ENCODE measurements at places on chromosomes 3 and 15. TPM values are rescaled to one million over a fixed set of nuclear protein-coding genes. Genes with fewer than 3 reads are reported as not detected.

AGBL1 gene
- total RNA-seq: not detected

AMOTL2 gene
- 63.0 TPM for total RNA-seq

DNA sequence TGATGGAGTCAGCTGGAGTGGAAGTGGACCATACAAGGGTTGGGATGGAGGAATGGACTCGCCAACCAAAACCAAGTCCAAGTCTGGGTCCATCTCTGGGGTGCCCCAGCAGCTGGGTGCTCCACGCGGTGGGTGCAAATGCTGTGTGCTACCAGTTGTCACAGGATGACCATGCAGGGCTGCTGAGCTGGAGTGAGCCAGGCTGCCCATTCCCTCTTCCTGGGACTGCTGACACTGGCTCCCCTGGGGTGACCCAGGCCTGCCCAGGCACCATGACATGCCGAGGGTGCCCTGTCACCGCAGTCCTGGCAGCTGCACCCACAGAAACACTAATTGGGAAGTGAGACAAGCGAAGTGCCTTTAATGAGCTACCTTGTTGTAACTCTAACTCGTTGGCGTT, 140.2 kb downstream of the TPRA1 start:
- no peak for DNase-seq

DNA sequence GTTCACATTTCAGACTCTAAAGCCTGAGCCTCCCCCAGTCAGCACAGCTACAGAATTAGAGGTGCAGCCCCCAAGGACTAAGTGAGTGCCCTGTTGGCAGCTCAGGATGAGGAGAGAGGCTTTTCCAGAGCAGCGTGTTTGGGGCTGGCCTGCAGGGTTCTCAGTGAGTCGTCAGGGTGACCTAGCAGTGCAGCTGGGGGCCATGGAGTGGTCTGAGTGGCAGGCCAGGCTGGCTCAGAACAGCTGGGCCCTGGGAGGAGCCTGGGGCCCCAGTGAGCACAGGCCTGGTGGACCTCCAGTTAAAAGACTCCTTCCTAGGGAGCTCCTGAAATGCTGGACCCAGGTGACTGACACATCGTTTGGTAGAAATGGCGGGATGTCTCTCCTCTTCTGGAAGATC, 108.3 kb downstream of the SLC49A4 start:
- no peak for DNase-seq

DNA sequence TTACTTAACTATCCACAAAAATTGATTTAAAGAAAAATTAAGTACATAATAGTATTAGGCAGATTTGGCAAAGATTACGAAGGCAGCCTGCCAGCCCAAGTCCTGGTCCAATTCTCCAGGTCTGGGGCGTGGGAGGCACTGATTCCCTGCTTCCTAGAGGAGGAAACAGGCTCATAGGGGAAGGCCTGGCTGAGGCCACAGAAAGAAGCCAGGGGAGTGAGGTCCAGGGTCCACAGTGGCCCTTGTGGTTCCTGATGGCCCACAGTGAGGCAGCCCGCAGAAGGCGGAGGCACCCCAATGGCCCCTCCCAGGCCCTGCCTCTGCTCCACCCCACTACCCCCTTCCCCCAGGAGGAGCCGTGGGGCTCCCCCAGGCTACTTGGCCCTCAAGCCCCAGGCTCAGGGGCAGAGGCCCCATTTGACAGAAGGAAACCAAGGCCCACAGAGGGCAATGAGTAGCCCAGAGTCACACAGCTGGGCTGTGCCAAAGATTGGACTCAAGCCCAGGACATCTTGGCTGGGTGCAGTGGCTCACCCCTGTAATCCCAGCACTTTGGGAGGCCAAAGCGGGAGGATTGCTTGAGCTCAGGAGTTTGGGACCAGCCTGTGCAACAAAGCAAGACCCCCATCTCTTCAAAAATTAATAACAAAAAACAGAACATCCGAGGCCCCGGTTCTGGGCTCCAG, 21.0 kb downstream of the H1-8 start:
- DNase-seq: peak; percentile 62

GRCh38 chr3:184816614-184817013, 4.6 kb downstream of the VPS8 start:
- DNase-seq: no peak

GRCh38 chr3:158728851-158729250, 3.4 kb downstream of the RARRES1 start:
- DNase-seq: no peak

- no peak for DNase-seq
Measured at GRCh38 chr3:106332884-106333283, 464.1 kb upstream of the CBLB start.

DNA sequence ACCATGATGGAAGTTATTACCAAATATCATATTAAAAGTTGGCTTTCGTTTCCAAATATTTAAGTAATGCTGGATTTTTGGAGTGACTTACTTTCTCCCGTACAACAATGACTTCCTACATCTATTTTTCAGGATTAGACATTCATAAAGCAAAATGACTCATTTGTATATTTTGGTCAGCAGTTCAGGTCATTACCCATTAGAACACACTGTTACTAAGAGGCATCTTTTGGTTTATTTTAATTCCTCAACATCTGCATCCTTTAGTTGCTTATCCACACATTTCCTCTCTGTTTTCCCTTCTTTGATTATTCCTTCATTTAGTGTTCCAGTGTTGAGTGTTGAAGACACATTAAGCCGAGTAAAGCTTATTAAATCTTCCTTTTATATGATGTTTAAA, 348.2 kb downstream of the NAALADL2 start:
- no peak for DNase-seq

DNA sequence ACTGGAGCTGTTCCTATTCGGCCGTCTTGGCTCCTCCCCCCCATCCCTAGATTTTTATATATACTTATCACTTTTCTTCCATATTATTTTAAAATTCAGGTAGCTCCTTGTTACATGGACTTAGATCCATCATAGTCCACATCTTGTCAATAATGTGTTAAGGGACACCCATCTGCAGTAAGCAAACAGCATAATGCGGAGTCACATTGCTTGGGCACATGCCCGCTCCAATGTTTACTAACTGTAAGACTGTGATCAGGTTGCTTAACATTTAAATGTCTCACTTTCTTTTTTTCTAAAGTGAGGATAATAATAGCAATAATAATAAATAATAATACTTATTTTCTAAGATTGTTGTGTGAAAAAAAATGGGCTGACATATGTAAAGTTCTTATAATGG, 303.2 kb upstream of the SOX14 start:
- DNase-seq: no peak
